Upper lobe of left lung (tissue), 6 donors: ENCODE measurements at places on chromosomes 7 and 10. TPM values are rescaled to one million over a fixed set of nuclear protein-coding genes. Genes with fewer than 3 reads are reported as not detected.
A peak's percentile ranks its signal among the peaks of the same experiment; 100 is the strongest.

Gene SPDYE16
- 1.0 TPM for total RNA-seq

Gene FAM13C
- total RNA-seq: 10.9 TPM

Gene VPS41
- 32.1 TPM for total RNA-seq

Gene OPALIN
- not detected for total RNA-seq

Gene ELFN1
- total RNA-seq: 0.11 TPM

Gene CTAGE15
- not detected for total RNA-seq

Gene ADGRA1
- total RNA-seq: 0.30 TPM

Gene FAM3C
- 40.2 TPM for total RNA-seq

Gene TMEM176B
- total RNA-seq: 24.0 TPM

Gene NUP205
- total RNA-seq: 41.9 TPM

Gene CFAP46
- total RNA-seq: 13.6 TPM

Gene EFCAB10
- total RNA-seq: 0.86 TPM

Gene IQUB
- 19.7 TPM for total RNA-seq

Gene UPK3BL2
- total RNA-seq: 16.5 TPM

Gene PRTFDC1
- total RNA-seq: 2.1 TPM

Gene AASS
- total RNA-seq: 47.7 TPM

Gene SLC13A1
- total RNA-seq: not detected

Gene ZNF107
- total RNA-seq: 4.0 TPM

Gene NCOA4
- 123 TPM for total RNA-seq

Gene PHYHIPL
- total RNA-seq: not detected

Gene VSTM2A
- not detected for total RNA-seq

DNA sequence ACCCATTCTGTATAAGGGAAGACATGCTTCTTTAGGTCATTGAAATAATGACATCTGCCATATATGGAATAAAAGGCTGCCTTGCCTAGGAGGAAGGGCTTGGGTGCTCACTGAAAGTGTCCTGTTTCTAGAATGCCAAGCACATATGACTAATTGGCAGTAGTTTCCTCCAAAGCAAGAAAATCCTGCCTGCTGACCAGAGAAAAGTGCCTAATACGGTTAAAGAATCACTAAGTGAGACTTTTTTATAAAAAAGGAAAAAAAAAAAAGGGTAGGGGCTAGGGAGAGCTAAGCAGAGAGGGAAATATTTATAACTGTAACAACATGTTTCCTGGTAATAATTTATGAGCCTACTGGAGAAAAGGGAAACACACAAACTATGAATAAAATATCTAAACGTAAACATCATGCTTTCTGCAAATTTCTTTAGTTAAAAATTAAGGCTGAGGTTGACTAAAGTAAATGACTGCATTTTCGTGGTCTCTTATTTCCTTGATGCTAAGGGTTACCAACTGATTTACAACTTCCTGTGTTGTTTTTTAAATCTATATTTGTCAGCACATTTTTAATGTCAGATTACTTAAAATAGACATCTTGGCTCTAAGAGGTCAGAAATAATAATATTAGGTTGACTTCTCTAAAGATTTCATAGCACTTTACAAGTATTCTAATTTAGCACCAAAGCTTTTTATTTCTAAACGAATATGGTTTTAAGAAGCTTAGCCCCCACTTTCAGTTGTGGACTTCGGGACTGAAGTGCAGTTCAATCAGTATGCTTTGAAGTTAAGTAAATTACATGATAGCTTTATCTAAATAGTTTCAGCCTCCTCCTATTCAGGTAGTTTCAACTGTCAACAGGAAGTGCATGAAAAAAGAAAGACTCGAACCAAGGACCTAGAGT, 89.6 kb downstream of the CABCOCO1 start:
- peak; percentile 49 for DNase-seq

- no peak for DNase-seq
Measured at GRCh38 chr7:101077303-101078086, 7.8 kb upstream of the TRIM56 start.

DNA sequence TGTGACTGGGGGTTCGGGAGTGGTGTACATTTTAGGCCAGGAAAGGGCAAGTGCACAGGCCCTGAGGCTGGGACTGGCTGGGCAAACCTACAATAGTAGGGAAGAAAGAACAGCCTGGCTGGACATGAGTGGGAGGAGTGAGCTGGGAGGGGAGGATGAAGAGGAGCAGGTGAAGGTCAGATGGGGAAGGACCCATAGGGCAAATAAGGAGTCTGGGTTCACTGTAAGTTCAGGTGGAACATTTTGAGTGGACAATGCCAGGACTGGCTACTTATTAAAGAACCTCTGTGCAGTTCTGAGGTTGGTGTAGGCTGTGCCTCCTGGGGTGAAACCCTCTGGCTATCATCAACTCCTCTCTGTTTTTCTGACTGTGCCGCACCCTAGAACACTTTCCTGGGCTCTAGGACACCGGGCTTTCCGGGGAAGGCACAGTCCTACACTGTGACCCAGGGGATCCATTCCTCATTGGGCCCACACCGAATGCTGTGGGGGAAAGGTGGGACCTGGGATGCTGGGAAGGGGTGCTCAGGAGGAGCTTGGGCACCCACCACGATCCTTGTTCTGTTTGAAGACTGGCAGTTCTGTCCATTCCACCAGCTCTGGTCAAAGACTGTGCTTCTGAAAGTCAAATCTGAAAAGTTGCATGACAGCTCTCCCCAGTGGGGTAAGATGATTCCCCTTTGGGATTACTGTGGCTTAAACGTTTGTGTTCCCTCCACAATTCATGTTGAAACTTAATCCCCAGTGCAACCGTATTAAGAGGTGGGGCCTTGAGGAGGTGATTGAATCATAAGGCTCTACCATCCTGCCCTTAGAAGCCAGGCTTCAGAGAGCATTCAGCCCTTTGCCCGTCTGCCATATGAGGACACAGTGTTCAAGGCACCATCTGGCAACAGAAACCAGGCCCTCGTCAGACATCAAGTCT, 4.0 kb upstream of the MMP21 start:
- DNase-seq: no peak

DNA sequence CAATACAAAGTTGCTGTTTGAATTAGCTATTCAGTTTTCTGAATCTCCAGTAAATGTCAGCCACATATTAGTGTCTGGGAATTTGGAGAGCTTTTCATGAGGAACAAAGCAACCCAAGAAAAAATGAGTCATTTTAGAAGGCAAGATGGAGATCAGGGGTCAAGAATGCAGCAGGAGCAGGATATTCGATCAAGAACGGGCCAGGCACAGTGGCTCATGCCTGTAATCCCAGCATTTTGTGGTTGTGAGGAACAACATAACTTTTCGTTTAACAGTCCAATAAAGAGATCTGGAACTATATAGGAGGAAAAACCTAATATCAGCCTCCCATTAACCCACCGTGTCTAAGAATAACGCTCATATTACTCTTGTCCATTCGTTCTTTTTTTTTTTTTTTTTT, 600.5 kb downstream of the MAGI2 start:
- DNase-seq: no peak

GRCh38 chr10:71031026-71031425, 142.7 kb upstream of the PCBD1 start:
- no peak for DNase-seq

DNA sequence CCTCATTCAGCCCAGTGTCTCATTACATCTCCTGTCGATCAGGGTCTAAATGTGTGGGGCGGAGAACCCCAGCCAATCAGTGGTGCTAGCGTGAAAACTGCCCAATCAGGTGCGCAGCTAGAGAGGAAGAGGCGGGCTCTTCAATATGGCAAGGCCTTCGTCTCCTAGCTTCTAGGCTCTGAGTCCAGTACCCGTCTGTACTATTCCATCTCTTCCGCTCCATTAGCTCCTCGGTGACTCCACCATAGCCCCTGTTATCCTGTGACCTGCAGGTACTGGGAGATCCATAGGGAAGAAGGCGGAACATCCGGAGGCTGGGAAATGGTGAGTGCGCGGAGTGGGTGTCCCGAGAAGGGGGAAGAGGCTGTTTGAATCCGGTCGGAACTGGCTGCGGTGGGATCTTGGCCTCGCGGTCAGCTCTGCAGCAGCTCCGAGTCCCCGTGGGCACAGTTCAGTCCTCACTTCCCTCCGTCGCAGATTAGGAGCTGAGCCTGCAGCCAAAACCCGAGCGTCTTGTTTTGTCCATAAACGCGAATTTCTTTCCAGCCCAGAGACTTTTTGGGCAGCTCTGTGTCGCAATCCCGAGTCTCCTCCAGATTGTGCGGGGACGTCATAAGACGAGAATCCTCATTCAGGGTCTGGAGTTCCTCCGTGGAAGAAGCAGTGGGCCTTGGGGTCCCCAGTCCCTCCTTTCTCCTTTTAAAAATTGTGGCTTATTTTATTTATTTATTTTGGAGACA, at the start of gene ZNF727:
Gene ZNF727 (plus strand): TSS at position 134 of the 740 bp plus-strand sequence. CDS start 188 bp downstream, at position 322.
- DNase-seq: peak; percentile 68

DNA sequence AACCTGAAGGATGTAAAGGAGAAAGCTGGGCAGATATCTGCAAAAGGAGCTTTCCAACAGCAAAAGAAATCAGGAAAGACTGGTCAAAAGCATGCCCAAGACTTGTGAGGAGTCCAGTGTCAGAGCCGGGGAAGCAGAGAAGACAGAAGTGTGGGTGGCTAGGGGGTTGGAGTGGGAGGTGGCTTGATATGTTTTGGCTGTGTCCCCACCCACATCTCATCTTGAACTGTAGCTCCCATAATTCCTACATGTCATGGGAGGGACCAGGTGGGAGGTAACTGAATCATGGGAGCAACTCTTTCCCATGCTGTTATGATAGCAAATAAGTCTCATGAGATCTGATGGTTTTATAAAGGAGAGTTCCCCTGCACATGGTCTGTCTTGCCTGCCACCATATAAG, 84.9 kb downstream of the INHBA start:
- DNase-seq: no peak

- DNase-seq: no peak
Measured at GRCh38 chr7:8134089-8134733, 127.8 kb downstream of the ICA1 start.

GRCh38 chr7:141288626-141289025, 214.8 kb downstream of the TMEM178B start:
- no peak for DNase-seq

DNA sequence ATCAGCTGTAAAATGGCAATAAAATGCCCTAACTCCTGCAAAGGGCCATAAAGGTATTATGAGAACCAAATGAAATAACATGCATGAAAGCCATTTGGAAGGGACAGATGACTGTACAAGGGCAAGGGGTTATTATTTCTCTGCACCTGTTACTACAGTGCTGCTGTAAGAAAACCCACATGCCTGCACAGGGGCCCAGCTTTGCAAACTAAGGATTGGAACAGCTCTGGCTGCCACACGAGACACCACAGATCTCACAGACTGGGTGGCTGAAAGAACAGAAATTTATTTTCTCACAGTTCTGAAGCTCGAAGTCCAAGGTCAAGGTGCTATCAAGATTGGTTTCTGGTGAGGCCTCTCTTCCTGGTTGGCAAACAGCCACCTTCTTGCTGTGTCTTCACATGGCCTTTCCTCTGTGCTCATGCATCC, 409.0 kb upstream of the NRP1 start:
- DNase-seq: no peak

DNA sequence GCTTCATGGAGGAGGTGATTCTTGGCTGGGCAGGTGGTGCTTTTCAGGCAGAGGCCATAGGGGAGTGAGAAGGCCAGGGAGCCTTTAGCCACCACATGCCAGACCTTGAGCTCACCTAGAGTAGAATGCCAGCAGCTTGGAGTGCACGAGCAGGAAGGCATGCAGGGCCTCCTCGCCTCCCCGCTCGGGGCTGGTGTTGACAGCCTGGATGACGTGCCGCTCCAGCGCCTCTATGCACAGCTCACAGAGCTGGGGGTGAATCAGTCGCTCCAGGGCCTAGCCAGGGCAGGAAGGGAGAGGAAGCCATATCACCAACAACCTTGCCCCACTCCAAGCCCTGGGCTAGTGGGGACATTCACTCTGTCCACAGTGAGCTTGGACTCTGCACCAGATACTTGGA, 15.7 kb downstream of the HPS1 start:
- DNase-seq: no peak

GRCh38 chr10:58674251-58674650, 161.6 kb downstream of the BICC1 start:
- DNase-seq: no peak

- DNase-seq: peak; percentile 59
Measured at GRCh38 chr10:119516381-119517234, 25.9 kb downstream of the RGS10 start.

- DNase-seq: no peak
Measured at GRCh38 chr10:6582298-6582697, 2.2 kb upstream of the PRKCQ start.

DNA sequence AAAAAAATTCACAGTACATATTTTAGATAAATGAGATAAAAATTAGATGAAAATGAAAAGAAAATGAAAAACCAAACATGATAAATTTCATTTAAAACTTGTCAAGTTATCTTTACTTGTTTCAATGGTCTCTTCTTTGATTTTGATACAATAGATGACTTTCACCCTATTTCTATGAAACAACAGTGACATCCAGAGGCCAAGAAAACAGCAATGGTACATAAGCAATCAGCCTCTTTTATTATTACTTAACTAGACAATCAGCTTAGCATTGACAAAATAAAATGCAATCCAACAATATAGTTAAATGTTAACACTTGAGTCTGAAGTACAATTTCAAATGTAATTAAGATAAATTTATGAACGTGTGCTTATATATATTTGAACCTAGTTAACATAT, 74.8 kb upstream of the GPR37 start:
- no peak for DNase-seq

- DNase-seq: no peak
Measured at GRCh38 chr10:37488792-37489657, 363.6 kb downstream of the ANKRD30A start.

DNA sequence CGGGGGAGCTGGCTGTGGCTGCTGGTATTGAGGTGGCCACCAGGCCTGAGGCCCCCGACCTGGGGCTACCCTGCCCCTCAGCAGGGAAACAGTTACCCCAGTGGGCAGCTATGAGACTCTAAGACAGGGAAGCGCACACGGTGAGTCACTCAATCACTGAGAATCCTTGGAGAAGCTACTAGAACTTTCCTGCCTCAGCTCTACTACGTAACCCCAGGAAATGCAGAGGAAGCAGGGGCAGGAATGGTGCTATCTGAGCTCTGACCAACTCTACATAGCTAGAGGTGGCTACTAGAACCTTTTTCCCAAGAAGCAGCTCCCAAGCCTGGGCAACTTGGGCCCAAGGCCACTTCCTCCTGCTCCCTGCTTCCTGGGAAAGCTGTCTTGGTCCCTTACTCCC, 11.8 kb downstream of the DNAJB12 start:
- no peak for DNase-seq

GRCh38 chr7:149824301-149824741, 13.9 kb upstream of the ZNF862 start:
- no peak for DNase-seq

GRCh38 chr10:47410271-47410670, 26.2 kb upstream of the ZNF488 start:
- no peak for DNase-seq

GRCh38 chr7:99089914-99090629, 53.8 kb downstream of the SMURF1 start:
- DNase-seq: no peak

DNA sequence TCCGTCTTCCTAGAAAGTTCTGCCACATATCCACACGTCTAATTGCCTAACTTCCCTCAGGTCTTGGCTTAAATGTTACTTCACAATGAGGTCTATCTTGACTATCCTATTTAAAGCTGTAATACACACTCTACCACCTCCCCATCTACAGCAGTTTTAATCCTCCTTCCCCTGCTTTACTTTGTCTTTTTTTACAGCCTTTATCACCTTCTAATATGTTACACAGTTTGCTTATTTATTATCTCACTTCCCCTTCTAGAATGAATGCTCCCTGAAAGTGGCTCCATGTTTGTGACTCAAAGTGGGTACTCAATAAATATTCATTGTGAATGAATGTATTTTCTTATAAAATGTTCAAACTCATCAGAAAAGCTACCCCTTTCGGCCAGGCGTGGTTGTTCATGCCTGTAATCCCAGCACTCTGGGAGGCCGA, 13.6 kb upstream of the MICU1 start:
- DNase-seq: no peak

- DNase-seq: no peak
Measured at GRCh38 chr7:41114131-41114530, 588.8 kb downstream of the INHBA start.
